ENCODE measurements at places on chromosomes 6 and 20. TPM values are rescaled to one million over a fixed set of nuclear protein-coding genes. Genes with fewer than 3 reads are reported as not detected.

The SNX9 gene
- 25.2 TPM for polyA plus RNA-seq

The REM1 gene
- 2.0 TPM for polyA plus RNA-seq

The CASP8AP2 gene
- polyA plus RNA-seq, result 2.4 TPM

The RWDD2A gene
- polyA plus RNA-seq, result 5.5 TPM

The C20orf202 gene
- 0.73 TPM for polyA plus RNA-seq

The EYA4 gene
- 0.99 TPM for polyA plus RNA-seq

The CST5 gene
- not detected for polyA plus RNA-seq

The RIPPLY2 gene
- not detected for polyA plus RNA-seq

The FGD2 gene
- 0.97 TPM for polyA plus RNA-seq

The MATN4 gene
- 0.19 TPM for polyA plus RNA-seq

The PLA2G7 gene
- not detected for polyA plus RNA-seq

The SLC44A4 gene
- 37.4 TPM for polyA plus RNA-seq

The OR12D3 gene
- not detected for polyA plus RNA-seq

The TBXT gene
- polyA plus RNA-seq, result not detected

The TCF21 gene
- polyA plus RNA-seq, result 28.8 TPM

The LHFPL5 gene
- polyA plus RNA-seq, result not detected

The PRICKLE4 gene
- polyA plus RNA-seq, result 1.4 TPM

The PGC gene
- polyA plus RNA-seq, result 0.39 TPM

The MICB gene
- polyA plus RNA-seq, result 1.5 TPM

The HLA-A gene
- 1,143 TPM for polyA plus RNA-seq

The CRISP1 gene
- not detected for polyA plus RNA-seq

The BHLHE23 gene
- polyA plus RNA-seq, result not detected

The SLPI gene
- 105 TPM for polyA plus RNA-seq

The HCK gene
- polyA plus RNA-seq, result 3.9 TPM
